ENCODE measurements at places on chromosomes 1 and 21.
A peak's percentile ranks its signal among the peaks of the same experiment; 100 is the strongest.

GRCh38 chr1:193680247-193680923 lies 494.0 kb upstream of the B3GALT2 start:
- DNase-seq: no peak

DNA sequence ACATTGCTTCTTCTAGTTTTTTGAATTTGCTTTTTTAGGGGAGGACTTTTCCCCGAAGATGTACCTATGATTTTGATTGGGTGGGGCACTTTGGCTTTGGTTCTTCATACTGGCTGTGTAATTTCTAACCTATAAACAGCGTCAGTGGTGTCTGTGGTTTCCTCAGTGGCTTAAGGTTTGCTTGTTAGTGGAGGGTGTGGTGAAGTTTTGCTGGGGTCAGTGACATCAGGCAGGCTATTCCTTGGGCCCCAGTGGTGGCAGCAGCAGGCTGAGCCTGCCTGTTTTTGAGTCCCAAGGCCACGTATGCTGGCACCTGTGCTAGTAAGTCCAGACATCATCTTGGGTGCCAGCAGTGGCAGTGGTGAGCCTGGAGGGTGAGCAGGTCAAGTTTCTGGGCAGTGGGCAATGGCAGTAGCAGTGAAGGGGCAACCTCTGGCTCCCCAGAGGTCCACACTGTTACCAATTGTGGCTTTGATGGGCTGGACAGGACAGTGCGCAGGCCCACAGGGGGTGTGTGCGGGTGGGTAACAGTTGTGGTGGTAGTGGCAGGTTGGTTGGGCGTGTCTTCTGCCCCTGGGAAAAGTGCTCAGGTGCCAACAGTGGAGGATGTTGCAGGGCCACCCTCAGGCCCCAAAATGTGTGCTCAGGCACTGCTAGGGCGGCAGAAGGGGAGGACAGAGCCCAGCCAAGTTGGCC lies 54.9 kb upstream of the B3GALT2 start:
- no peak for DNase-seq

DNA sequence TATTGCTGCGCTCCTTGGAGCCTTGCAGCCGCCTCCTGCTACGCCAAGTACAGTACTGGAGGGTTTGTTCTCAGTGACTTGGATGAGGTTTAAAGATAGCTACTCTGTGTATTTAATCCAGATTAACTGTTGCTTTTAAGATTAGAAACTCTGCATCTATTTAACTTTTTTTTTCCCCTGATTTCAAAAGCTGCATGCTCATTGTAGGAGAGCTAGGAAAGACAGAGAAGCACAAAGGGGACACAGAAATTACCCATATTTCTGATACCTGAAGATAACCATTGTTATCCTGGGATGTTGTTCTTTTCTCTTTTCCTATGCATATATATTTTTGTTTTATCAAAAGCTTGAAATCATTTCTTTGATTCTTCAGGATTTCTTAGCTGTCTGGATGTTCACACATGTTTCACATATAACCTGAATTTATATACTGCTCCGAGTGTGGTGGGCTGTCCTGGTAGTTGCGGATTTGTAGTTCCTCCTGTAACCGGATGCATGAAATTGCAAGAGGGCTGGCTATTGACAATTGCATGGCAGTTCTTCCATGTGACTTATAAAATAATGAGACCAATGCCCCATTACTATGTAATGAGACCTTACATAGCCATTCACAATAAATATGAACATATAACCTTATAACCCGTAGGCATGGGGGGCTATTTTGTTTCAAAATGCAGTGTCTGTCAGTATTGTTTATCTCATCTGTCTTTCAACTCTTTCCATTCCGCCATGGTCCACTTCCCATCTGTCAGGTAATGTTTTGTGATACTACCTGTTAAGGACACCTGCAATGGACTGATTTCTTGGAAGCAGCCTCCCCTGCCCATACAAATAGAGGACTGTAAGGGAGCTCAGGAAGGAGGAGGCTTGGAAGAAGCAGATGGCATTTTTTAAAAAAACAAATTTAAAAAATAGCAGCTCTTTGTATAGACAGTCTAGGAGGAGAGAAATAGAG lies 1.4 kb downstream of the RAVER2 start:
- DNase-seq: no peak

GRCh38 chr1:9009438-9010370 lies 16.5 kb downstream of the SLC2A7 start:
- no peak for DNase-seq

- DNase-seq: peak; percentile 16
Measured at GRCh38 chr1:150560011-150560438, 10.8 kb downstream of the ADAMTSL4 start.

DNA sequence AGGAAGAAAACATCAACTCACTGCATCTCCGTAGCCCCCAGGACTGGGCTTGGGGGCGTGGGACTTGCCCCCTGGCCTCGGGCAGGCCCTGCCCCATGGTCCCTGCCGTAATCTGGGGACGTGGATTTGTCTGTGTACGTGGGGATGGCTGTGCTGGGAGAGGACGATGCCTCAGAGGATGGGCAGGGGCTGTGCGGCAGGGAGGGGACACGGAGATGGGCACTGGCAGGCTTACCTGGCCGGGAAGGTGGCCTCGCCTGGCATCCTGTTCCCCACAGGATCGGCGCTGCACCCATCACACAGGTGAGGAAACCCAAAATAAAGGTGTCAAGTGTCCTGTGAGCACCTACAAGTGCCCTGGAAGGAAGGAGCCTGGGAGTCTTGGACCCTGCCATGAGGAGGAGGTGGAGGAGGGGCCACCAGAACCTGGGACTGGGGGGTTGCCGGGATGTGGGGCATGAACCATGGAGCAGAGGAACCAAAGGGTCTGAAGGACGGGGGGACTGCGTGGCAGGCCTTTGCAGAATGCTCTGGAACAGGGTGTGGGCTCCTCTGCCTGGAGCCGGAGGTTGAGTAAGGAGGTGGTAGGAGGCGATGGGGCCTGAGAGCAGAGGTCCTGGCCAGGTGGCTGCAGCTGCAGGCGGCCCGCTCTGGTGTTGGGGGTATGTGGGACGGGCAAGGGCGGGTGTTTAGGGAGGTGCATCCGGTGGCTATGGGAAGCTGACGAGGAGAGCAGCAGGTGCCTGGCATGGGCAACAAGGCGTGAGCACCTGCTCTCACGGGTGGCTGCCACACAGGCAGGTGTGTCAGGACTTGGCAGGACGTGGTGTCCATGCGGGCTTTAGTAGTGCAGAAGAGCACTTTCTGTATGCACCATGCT lies 27.8 kb upstream of the LRRC3 start:
- peak; percentile 78 for DNase-seq

DNA sequence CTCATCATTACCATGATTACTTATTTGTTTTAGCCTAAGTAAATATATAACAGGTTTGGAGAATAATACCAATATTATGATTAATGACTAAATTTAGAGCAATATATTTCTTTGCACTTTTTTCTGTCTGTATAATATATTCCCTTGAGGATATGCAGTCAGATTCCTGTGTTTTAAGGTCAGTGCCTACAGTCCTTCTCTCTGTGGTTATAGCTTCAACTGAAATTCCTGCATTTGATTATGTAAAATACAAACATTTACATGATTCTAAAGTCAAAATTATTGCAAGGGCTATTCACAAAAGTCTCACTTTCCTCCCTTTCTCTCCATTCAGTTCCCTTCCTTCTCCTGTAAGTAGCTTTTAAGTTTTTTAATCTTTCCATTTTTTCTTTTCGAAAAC lies 142.9 kb upstream of the COL6A1 start:
- no peak for DNase-seq

DNA sequence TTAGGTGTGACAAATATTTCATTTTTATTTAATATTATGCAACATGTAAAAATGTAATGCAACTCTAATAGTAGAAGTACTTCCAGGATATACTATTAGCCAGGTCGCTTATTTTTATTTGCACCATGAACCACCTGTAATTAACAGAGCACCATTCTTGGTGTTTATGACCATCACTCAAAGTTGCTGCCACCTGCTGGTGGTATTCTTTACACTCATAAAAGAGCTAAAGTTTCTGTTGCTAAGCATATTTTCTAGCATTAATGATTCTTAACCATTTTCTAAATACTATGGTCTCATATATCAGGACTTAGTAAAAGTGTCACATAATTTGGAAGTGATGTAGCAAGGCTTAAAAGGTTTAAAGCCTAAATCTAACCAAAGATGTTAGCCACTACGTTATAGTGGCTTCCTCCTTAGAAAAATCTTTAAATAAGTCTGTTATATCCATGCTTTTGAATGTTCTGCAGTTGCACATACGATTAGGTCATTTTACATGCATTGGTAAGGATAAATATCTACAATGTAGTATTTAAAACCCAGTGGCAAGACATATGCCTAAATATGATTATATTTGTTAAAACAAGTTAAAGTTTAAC lies 244.5 kb downstream of the NEGR1 start:
- no peak for DNase-seq

DNA sequence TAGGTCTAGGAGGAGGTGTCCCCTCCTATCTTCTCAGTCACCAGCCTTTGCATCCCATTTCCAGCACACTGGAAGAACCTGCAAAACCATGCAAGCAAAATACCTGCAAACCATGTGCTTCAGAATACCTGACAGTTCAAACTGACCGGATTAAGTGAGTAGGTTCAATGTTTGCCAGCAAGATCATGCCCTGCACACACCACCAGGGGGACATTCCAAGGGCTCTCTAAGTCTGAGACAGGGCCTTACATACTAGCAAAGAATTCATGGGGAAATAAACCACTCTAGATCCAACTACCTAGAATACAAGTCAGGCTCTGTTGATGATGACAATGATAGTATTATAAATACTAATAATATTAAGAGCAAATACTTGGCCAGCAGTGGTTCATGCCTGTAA lies 27.6 kb downstream of the INPP5B start:
- DNase-seq: no peak

GRCh38 chr1:87131809-87132283 lies 196.8 kb upstream of the LMO4 start:
- DNase-seq: peak; percentile 51

GRCh38 chr1:81836007-81836626 lies 35.4 kb downstream of the ADGRL2 start:
- no peak for DNase-seq

GRCh38 chr21:26437326-26438009 lies 135.6 kb downstream of the CYYR1 start:
- no peak for DNase-seq

DNA sequence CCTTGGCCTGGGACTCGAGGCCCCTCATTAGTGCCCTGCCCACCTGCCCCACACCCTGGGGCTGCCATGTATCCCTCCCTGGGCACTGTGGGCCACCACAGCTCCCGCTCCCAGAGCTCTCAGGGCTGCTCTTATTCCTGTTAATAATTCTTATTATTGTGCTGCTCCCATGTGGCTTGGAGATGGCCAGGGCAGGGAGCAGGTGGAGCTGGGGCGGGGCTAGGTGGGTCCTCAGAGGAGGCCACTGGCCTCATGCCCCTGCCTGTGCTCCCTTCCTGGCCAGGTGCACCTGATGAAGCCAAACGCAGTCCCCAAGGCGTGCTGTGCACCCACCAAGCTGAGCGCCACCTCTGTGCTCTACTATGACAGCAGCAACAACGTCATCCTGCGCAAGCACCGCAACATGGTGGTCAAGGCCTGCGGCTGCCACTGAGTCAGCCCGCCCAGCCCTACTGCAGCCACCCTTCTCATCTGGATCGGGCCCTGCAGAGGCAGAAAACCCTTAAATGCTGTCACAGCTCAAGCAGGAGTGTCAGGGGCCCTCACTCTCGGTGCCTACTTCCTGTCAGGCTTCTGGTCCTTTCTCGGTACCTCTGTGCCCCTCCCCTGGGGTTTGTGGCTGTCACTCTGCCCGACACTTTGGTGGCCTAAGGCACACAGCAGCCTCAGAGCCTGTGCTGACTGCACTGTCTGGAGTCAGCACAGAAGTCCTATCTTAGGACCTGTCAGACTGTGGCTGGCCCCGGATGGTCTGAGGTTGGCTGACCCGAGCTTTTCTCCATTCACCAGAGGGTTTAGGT lies 34.1 kb downstream of the BMP8A start:
- no peak for DNase-seq

GRCh38 chr1:156937883-156938282 lies 17.5 kb downstream of the LRRC71 start:
- no peak for DNase-seq

DNA sequence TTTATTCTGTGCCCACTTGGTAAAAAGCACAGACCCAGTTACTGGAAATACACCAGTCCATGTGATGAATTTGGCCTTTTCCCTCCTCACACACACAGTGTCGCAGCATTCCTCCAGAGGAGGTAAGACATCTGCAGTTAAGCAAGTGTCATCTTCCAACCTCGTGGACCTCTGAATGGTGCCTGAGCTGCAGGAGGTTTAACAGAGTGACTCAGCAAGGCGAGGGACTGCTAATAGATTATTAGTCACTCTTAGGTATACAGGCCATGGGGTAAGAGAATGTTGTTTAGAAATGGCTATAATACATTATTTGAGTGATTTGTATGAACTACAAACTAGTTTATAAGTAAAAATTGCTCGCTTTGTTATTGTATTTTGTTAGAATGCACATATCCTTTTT lies 8.6 kb upstream of the LRRC8B start:
- DNase-seq: no peak

All from NCI-H774 (cell line).